ENCODE measurements at places on chromosomes 2 and 18.

DNA sequence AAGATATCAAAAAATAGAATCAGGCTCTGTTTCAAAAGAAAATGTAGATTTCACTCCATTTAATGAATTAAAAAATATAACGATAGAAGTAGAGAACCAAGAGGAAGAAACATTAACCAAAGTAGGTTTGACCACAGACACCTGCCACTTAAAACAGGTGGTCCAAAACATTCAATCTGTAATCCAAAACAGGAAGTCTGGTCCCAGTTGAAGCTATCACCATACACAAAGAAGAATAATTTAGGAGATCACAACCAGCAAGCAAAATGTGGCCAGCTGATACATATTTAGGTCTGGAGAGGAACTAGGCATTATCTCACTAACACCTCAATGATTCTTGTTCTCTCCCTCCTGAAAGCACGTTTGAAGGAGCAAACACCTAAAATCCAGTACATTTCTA, 73.1 kb downstream of the FTCDNL1 start:
- no peak for DNase-seq

GRCh38 chr2:74327199-74327598, 16.0 kb downstream of the SLC4A5 start:
- no peak for DNase-seq

DNA sequence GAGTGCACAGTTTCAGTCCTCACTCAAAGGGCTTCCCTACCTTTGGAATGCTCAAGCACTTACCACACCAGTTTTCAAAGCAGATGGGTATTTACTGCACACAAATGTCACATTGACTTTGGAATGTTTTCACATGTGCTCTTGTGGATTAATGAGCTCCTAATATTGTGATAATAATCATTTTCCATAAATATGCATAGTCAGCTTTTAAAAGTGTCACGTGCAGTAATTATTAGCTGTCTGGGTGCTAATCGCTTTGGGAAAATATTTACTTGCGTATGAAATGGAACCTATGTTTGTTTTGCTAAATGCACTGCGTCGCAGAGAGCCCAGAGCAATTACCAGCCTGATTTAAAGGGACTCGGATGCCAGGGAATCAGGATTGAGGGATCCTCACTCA, 229.3 kb downstream of the SMAD2 start:
- no peak for DNase-seq

GRCh38 chr2:187547353-187547979, 6.8 kb downstream of the TFPI start:
- DNase-seq, result no peak

DNA sequence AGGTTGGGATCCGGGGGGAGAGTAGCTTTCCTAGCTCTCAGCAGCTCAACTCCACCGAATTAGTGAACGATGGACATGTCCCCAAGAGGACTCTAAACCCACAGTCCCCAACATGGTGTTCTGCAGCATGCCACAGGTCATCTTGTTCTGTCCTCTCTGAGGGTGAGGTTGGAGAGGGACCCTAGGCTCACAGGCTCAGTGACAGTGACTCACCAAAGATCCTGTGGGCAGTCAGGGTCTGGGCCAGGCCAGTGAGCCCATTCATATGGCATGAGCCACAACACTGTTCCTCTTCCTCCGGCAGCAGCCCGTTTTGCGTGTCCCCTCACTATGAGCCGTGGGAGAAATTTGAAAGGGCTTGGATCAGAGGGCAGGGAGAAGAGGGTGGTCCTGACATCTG, 2.8 kb upstream of the SLC20A1 start:
- no peak for DNase-seq

GRCh38 chr2:191308026-191308425, 62.8 kb downstream of the MYO1B start:
- DNase-seq, result no peak

DNA sequence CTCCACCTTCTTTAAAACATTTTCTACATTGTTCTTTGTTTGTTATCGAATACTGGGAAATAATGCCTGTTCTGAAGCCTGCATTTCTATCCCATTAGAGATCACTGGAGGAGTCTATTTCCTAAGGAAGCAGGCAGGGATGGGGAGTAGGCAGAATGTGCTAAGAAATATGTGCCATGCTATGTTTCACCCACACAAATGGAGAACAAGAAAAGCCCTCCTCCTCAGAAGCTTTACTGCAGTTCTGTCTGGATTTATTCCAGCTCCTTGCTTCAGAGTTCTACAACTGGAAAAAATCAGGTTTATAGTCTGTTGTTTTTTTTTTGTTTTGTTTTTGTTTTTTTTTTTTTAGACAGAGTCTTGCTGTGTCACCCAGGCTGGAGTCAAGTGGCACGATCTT, 825.1 kb downstream of the SLC4A3 start:
- DNase-seq, result no peak

GRCh38 chr2:136116813-136117390, 1.0 kb downstream of the CXCR4 start:
- peak; percentile 62 for DNase-seq

GRCh38 chr2:163594497-163594896, 141.3 kb downstream of the FIGN start:
- no peak for DNase-seq

GRCh38 chr2:143698888-143699570, 569.8 kb downstream of the ARHGAP15 start:
- DNase-seq, result no peak

Data from activated gamma-delta T cell treated with Interleukin-2 at 50 U/mL for 16 hours (primary cell).